ENCODE measurements at places on chromosomes 16 and 17.
A peak's percentile ranks its signal among the peaks of the same experiment; 100 is the strongest.

DNA sequence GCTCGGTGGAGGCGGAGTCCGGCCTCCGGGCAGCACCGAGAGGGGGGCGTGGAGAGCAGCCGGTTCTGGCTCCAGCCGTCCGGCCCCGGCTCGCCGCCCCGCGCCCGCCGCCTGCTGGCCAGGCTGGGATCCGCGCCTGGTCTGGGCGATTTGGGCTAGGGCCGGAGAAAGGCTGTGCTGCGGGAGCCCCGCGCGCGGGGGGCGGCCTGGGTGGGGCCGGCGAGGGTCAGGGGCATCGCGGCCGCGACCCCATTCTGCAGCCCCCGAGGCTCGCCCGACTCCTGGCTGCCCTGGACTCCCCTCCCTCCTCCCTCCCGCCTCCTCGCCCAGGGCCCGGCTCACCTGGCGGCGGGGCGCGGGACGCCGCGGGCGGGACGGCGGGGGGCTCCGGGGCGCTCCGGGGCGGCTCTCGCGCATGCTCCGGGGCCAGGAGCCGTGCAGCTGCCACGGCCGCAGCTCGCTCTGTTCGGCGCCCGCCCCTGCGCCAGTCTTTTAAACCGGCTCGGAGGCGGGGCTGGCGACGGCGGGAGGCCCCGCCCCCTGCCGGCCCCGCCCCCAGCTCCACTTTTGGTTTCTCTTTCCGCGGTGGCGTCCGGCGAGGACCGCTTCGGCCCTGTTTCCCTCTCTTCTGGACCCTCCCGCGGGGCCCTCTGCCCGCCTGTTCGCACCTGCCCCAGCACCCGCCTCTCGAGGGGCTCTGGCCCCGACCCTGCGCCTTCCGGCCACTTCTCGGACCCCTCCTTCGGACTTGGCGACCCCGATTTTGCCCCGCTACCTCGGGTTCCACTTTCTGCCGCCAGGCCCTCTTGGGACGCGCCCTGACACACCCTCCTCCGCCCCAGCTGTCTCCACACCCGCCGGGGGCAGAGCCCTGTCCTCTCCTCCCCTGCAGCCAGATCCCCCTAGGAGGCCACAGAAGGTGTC, at the start of gene SOCS1:
Gene SOCS1, minus strand, starts transcription at position 468 of the 924 bp plus-strand sequence. CDS start 726 bp downstream, outside the sequence.
- peak; percentile 79 for DNase-seq

- no peak for DNase-seq
These were observed 9.4 kb downstream of the C16orf89 start for GRCh38 chr16:5056352-5056751.

GRCh38 chr17:34306466-34306865, 12.8 kb upstream of the CCL8 start:
- no peak for DNase-seq

DNA sequence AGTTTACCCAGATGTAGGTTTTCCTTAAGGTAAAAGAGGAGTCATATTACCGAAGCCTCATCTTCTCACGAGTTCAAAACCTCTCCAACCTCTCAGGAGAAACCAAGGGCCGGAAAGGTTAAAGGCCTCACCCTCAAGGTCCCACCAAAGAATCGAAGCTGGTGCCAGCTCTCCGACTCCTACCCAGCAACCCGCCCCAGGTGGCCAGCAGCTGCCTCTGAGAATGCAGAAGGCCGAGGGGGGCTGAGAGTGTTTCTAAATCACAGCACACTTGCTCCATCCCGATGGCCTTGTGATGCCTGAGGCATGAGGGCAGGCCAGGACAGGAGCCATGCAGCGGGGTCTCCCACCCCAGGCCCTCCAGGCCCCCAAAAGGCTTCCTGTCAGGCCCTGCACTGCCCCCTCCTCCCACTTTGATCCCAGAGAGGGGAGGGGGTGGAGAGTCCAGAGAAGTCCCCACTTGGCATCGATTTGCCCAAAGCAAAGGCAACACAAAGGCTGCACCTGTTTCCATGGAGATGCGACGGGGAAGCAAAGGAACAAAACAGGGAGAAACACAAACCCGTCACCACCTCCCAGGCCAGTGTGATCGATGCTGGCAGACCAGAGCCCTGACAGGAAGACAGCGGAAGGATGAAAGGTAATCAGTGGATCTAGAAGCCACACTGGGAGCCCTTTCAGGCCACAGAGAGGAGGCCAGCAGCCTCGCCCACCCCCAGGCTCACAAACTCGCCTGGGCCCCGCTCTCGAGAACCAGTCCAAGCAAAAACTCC, 39.0 kb downstream of the CUEDC1 start:
- no peak for DNase-seq

DNA sequence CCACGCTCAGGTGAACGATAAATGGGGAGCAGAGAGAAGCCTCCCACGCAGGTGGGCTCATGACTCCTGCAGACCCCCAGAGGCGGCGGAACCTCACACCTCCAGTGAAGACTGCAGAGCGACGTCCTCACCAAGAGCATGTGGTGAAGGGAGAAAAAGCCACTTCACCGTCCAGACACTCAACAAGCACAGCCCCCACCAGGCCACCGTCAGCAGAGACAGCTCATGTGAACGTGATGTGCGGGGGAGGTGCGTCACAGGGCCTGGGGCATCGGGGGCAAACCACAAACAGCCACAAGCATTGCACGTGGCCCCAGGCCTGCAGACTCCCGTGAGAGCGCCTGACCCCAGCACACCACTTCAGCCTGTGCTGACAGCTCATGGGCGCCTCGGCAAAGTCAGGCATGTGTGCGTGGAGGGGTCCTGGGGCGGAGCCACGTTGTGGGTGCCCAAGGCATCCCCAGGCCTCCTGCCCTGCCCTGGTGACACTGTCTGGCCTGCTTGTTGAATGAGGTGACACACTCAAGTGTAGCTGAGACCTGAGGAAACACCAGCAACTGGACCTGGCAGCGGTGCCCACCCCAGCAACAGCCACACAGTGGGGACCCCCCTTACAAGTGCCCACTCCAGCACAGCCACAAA, 19.0 kb downstream of the LMF1 start:
- no peak for DNase-seq

GRCh38 chr17:58514770-58515157, 326 bp upstream of the MTMR4 start:
- DNase-seq: no peak

GRCh38 chr17:43171586-43172487, 823 bp downstream of the NBR1 start:
- DNase-seq: no peak

- no peak for DNase-seq
These were observed 23.1 kb downstream of the NTAN1 start for GRCh38 chr16:15032547-15033308.

- DNase-seq: no peak
These were observed 89.5 kb upstream of the METRNL start for GRCh38 chr17:82989881-82990280.

- no peak for DNase-seq
These were observed 355.0 kb downstream of the KIF2B start for GRCh38 chr17:54177606-54178308.

- DNase-seq: no peak
These were observed 49.4 kb downstream of the WSB1 start for GRCh38 chr17:27343294-27343693.

GRCh38 chr16:59973966-59974365, 1239.8 kb upstream of the GOT2 start:
- DNase-seq: no peak

GRCh38 chr17:65583921-65584603, 22.6 kb upstream of the AXIN2 start:
- no peak for DNase-seq

GRCh38 chr16:62060089-62060488, 23.9 kb upstream of the CDH8 start:
- no peak for DNase-seq

GRCh38 chr17:72215490-72215889, 94.7 kb downstream of the SOX9 start:
- no peak for DNase-seq

- no peak for DNase-seq
These were observed 19.9 kb downstream of the TRAF7 start for GRCh38 chr16:2175454-2175853.

DNA sequence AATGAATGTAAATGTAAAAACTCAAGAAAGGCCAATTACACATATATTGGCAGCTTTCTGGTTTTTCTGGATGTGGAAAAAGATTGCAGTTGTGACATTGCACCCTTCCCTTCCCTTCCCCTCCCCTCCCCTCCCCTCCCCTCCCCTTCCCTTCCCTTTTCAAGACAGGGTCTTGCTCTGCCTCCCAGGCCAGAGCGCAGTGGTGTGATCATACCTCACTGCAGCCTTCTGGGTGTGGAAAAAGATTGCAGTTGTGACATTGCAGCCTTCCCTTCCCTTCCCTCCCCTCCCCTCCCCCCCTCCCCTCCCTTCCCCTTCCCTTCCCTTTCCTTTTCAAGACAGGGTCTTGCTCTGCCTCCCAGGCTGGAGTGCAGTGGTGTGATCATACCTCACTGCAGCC, 41.7 kb downstream of the PIK3R5 start:
- no peak for DNase-seq

DNA sequence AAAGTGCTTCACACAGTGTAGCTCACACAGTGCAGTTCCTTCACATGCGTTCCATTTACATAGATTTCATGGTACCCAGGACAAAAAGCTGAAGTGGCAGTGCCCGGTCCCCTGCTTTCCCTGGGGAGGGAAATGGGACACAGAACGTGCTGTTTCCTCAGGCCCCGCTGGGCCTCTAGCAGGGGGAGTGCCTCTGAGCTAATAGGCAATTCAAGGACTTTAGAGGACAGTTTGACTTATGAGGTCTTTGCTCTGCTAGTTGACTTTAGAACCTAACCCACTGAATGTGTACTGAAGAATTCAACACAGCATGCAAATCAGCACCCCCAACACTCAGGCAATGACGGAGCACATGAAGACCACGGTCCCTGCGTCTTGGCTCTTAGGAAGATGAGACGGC, 6.8 kb downstream of the CDIP1 start:
- no peak for DNase-seq

GRCh38 chr16:88387180-88387765, 4.5 kb downstream of the ZNF469 start:
- no peak for DNase-seq

DNA sequence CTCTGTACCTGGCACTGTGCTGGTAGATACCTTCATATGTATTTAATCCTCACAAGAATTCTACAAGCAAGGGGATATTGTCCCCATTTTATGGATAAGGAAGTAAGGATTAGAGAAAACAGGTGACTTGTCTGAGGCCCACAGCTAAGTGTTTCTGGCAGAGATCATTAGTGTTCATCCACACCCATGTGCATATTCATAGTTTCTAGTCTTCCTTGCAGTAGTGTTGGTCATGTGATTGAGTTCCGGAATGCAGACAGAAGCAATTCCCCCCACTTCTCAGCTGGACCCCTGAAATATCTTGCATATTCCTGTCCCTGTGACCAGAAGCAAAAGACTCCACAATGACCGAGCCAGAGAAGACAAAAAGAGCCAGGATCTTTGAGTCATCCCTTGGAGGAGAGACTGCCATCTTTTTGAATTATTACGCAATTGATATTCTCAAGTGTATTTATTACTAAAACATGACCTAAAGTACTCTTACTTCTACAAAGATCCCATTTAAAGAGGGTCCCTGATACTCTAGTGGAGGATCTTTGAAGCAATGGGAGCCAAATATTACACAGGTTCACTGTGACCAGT, 43.4 kb downstream of the SOX9 start:
- no peak for DNase-seq

DNA sequence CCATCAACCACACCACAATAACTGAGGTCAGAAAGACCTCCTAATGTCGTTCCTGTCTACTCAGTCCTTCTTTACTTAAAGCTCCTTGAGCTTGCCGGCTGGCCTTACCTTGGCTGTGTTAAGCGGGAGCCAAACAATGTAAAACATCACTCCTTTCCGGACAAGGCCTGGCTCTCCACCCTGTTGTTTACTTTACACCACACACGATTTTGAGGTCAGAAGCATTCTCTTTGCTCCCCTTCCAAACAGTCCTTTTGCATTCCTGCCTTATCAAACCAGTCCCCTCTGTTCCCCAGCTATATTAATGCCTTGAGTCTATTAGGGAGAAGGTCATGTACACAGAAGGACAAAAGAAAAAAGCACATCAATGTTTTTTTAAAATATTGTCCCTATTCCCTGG, 19.3 kb upstream of the SHISA6 start:
- no peak for DNase-seq

GRCh38 chr16:58125781-58126335, 3.3 kb downstream of the CFAP20 start:
- no peak for DNase-seq
